Occipital lobe (tissue), 3 donors: ENCODE measurements at places on chromosomes 13 and 19. TPM values are rescaled to one million over a fixed set of nuclear protein-coding genes. Genes with fewer than 3 reads are reported as not detected.

Gene KIR2DL1
- total RNA-seq = not detected

Gene ZNF575
- total RNA-seq = 0.62 TPM

Gene C19orf73
- total RNA-seq = 0.47 TPM

Gene FAM216B
- total RNA-seq = 0.78 TPM

Gene COG3
- total RNA-seq = 52.6 TPM
